ENCODE measurements at places on chromosomes 1 and 21.
A peak's percentile ranks its signal among the peaks of the same experiment; 100 is the strongest.

DNA sequence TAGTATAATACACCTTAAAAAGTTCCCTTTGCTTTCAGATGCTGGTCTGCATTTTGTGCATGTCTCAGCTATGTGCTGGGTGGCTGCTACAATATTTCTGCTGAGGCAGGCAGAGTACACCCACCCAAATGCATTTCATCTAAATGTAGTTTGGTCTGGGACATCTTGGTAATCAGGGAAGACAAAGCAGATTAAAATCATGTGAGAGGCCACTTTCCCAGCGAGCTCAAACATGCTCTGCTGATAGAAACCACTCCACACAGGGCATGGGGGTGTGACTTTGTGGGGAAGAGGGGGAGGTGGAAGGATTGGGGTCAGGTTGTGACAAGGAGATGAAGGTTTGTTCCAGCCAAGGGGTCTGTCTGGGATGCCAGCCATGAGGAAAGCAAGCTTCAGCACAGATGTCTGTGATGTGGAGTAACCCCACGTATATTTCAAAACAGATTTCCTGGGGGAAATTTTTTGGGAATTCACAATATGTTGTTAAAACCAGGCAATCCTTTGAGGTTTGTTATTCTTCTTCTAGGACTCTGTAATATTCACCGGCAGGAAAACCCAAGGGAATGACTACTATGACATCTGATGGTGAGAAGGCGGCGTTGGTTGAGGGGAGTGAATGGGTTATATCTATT, 255.1 kb upstream of the FGGY start:
- DNase-seq, result peak; percentile 59

- no peak for DNase-seq
Observed at GRCh38 chr1:60994828-60995492, 87.4 kb upstream of the NFIA start.

- DNase-seq, result no peak
Observed at GRCh38 chr1:33698361-33699035, 165.4 kb upstream of the HMGB4 start.

GRCh38 chr1:6783936-6784559, 1.2 kb upstream of the CAMTA1 start:
- no peak for DNase-seq

- DNase-seq, result no peak
Observed at GRCh38 chr1:41274752-41275545, 32.8 kb upstream of the SCMH1 start.

- no peak for DNase-seq
Observed at GRCh38 chr1:56432166-56432971, 147.0 kb downstream of the PLPP3 start.

GRCh38 chr1:42005530-42005929, 86.8 kb upstream of the HIVEP3 start:
- DNase-seq, result no peak

DNA sequence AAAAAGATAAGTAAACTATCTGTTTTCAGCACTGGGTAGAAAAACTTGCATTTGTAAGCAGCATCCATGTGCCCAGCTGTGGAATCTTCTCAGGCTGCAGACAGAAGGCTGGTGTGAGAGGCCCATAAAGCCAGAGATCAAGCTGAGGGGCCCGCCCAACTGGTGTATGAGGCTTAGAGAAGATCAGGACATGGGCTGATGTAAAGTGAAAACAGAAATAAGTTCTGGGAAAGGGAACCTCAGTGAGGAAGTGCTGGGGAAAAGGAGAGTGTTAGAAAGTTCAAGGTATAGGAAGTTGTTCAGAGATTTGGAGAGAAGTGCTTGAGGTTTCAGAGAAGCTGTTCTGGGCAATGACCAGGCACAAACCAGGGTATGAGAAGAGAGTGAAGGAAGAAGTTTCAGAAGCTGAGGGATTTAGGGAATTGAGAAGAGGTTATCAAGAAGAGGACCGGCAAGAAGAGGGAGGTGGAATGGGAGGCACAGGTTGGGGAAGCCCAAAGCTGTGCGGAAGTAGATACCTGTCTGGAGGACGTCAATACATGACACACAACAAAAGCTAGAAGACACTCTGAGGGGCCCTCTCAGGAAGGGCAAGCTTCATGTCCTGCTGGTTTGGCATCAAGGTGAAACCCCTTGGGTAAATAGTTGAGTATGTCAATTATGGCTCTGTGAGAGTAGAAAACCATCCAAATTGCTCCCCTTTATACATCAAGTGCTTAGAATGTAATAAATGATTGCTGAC, 2.7 kb upstream of the CD5L start:
- DNase-seq, result no peak

GRCh38 chr1:226215239-226215638, 8.2 kb upstream of the MIXL1 start:
- no peak for DNase-seq

- DNase-seq, result no peak
Observed at GRCh38 chr1:175865041-175865766, 121.8 kb upstream of the TNR start.

- no peak for DNase-seq
Observed at GRCh38 chr1:11858613-11858967, at the start of gene NPPB. Gene NPPB (minus strand): TSS chr1:11858945. CDS start chr1:11858833, 112 bp downstream.

GRCh38 chr1:101924700-101925099, 72.0 kb downstream of the OLFM3 start:
- DNase-seq, result no peak

- DNase-seq, result peak; percentile 96
Observed at GRCh38 chr1:154404984-154405746, at the start of gene IL6R. Gene IL6R (plus strand): TSS chr1:154405343. CDS start chr1:154405630, 287 bp downstream.
